ENCODE measurements at places on chromosomes 1 and 21. TPM values are rescaled to one million over a fixed set of nuclear protein-coding genes. Genes with fewer than 3 reads are reported as not detected.

SAMD13 gene
- not detected for total RNA-seq

HRNR gene
- total RNA-seq, result not detected

CLIC6 gene
- 0.17 TPM for total RNA-seq

CR2 gene
- not detected for total RNA-seq

TEX38 gene
- not detected for total RNA-seq

GNAT2 gene
- not detected for total RNA-seq

ZNF683 gene
- total RNA-seq, result not detected

KCNK2 gene
- not detected for total RNA-seq

KCNJ15 gene
- not detected for total RNA-seq

AMY1B gene
- total RNA-seq, result not detected

ATP6V1G3 gene
- not detected for total RNA-seq

ITSN1 gene
- total RNA-seq, result 89.1 TPM

DNA sequence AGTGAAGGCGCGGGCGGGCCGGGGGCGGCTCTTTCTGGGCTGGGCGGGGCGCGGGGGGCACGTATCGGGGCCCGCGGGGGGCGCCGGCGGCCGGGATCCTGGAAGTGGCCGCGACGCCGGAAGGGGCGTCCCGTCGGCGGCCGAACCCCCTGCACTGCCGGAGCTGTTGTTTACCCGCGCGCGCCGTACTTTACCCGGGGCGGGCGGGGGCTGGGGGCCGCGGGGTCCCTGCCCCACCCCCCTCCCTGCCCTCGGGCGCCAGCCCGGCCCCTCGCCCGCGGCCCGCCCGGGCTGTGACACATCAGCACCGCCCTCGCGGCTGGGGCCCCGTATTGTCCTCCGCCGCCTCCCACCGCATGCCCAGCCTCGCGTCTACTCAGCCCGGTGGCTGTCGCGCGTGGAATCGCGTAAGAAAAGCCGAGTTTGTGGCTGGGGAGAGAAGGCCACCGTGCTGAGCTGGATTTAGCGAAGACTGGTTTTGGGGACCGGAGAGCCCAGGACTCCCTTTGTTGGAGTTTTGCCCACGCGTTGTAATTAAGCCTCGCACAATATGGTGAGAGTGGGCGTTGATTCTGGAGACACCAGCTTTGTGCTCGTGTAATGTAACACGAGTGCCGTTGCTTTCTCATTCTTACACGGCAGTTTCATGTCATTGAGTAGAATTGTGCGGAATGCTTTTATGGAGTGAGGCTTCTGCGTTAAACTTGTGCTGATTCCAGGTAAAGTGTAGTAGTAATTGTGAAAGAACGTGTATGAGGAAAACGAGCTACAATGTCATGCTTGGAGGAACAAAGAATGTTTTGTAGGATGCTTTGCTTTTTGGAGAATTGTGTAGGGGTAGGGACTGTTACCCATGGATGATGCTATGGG lies 559 bp downstream of the BACH1 start:
- DNase-seq, result peak; percentile 69

DNA sequence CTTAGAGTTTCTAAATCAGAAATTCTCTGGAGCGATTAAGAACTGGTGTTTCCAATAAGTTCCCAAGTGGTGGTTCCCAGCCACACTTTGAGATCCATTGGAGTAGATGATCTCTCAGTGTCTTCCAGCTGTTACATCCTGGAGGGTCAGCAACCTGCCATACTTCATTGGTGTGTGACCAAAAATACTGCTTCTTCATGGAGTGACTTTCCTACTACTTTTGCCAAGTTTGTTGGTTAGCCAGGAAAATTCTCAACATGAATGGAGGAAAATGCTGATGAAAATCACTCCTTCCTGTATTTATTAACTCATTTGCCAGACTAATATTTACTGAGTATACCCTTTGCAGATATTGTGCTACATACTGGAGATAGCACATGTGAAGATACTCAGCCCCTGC lies 186.1 kb downstream of the FGGY start:
- DNase-seq, result no peak

DNA sequence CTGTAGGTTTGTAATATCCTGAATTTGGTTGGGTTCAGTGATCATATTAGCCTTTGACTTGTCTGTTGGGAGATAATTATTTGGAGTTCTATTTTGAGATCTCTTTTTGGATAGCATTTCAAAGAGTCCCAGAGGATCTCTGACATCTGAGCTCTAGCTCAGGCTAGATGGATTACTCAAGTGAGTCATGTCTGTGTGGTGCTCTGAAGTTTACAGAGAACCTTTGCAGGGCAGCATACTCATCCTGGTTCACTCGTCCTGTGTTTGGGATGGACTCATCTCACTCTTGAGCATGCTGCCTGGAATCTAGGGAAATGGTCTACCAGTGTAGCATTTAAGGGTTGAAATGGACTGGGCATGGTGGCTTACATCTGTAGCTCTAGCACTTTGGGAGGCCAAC lies 29.4 kb upstream of the BMP8A start:
- DNase-seq, result no peak

GRCh38 chr1:185215911-185216310 lies 58.9 kb downstream of the SWT1 start:
- no peak for DNase-seq

- DNase-seq, result no peak
Observed at GRCh38 chr1:247077213-247077612, 1.4 kb downstream of the ZNF670 start.

- DNase-seq, result no peak
Observed at GRCh38 chr1:12555411-12556367, 62.3 kb downstream of the DHRS3 start.

DNA sequence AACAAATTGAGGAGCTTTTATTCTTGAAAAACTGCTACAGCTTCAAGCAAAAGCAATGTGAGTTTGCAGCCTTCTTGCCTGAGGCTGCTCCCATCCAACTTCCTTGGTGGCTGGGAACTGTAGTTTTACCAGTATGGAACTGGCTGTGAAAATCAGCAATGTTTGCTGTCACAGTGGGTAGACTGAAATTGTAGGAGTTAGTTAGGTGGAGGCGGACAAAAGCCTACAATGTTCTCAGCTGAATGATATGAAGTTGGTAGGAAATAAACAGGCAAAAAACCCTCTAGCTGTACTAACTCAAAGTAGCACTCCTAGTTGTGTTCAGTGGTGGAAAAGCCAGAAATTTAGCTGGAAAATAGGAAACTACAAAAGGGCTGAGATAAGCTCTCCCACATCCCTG lies 18.5 kb downstream of the HAX1 start:
- DNase-seq, result no peak

DNA sequence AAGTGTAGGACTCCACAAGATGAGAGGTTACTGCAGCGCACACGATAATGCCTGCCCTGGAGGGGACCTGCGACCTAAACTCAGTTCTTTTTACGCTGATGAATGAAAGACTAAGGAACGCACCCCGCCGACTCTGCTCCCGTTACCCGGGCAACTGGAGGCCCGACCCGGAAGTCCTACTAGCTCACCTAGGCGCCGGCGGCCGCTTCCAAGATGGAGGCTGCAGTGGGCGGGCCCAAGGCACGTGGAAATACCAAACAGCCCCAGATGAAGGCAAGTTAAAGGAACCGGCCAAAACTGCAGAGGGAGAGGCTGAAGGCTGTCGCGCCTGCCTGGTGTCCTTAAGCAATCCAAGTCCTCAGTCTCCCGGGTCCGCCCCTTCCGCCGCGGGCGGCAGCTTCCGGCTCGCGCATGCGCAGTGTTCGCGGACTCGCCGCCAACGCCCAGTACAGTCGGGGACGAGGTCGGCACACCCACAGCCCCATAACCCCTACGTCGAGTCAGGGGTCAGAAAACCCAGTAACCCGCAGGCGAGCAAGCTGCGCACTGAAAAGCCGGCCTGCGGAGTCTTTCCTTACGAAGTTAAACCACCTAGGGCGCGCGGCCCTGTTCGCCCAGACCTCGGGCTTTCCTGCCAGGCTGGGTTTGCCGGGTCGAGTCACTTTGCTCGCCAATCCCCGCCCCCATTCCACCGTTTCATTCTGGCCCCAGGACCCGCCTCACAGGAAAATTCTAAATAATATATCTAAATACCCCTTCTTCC lies at the start of gene SETD4:
TSS of gene SETD4 (minus strand) at position 368 of the 763 bp plus-strand sequence. CDS start 1,638 bp downstream, outside the sequence.
- peak; percentile 93 for DNase-seq

DNA sequence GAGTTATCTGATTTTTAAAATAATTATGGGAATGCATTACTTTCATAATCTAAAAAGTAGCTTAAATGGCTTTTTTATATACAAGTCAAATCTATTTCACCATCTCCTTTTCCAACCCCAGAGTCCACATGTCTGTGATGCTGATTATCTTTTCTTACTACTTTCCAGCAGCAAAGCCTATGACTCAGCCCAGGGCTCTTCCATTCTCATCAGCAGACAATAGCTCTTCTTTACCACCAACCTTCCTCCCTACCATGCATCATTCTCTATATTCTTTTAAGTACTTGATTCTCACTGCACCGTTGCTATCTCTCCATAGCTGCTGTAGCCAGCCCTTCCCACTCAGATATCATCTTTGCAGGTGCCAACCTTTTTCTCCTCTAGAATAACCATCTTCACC lies 61.3 kb downstream of the OVGP1 start:
- no peak for DNase-seq

DNA sequence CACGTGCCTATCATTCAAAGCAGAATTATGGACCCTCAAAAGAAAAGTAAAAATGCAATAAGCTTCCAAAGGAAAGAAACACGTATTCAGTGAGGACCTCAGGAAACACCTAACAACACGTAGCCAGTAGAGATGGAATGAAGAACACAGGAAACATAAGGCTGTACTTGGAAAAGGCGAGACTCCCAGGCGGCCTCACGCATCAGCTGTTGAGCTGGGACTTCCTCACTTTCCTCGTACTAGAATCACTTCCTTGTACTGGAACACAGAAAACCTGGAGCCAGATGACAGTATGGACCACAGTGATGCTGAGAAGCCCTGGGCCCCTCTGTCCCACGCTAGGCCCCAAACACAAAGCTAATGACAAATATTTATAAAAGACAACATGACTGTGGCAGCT lies 94.4 kb upstream of the BACE2 start:
- no peak for DNase-seq

GRCh38 chr1:234515411-234515810 lies 36.4 kb upstream of the TARBP1 start:
- DNase-seq, result no peak

DNA sequence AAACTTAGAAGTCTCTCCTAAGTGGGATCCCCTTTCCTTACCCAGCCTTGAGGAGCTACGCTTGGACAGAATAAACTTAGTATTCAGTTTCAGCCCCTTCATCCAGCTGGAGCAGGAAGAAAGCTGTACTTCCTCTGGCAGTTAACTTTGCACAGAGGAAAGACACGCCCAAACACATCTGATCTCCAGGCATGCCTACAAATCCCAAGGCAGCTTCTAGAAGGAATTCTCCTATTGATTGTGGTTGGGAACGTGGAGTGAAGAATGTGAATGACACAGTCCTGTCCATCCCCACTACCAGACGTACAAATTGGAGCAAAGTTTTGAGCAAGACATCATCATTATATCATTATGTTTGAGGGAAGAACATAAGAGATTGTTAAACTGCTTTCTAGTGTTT lies 6.6 kb upstream of the AK4 start:
- no peak for DNase-seq

DNA sequence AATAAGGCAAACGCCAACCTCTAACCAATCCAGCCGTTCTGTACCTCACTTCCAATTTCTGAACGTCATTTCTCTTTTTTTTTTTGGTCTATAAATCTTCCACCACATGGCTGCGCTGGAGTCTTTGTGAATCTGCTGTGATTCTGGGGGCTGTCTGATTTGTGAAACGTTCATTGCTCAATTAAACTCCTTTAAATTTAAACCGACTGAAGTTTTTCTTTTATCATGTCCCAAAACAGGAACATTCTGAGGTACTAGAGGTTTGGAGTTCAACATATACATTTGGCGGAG lies 65.5 kb upstream of the BACH1 start:
- no peak for DNase-seq

DNA sequence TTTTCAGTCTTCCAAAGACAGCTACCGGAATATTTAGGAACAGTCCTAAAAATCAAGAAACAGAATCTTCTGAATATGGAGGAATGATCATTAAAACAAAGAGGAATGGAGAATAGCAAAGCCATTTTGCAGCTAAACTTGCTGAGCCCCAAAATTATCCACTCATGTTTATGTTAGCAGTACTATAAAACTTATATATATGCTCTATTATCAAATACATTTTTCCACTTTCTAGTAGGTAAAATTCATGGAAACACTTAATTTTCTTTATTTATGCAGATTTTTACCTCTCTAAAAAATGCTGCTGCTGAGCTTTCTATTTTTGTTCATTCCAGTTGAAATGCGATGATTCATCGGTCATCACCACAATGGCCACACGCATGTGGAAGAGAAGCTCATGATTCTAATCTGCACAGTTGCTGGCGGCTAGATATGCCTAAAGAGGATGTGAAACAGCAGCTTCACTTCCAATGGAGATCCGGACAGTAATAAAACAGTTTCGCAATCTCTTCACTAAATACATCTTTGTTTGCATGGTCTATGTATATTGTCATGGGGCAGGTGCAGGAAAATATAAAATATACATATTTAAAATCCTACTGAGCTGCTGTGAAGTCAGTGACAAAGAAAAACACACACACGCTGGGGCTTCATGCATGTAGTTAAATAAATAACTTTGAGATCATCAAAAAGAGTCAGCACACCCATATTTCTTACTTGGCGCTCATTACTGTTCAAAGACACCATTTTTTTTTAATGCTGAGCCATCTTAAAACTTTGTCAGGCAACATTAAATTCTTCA lies 292.2 kb downstream of the SMYD3 start:
- DNase-seq, result no peak

- DNase-seq, result no peak
Observed at GRCh38 chr1:58904299-58905125, 120.7 kb upstream of the JUN start.

DNA sequence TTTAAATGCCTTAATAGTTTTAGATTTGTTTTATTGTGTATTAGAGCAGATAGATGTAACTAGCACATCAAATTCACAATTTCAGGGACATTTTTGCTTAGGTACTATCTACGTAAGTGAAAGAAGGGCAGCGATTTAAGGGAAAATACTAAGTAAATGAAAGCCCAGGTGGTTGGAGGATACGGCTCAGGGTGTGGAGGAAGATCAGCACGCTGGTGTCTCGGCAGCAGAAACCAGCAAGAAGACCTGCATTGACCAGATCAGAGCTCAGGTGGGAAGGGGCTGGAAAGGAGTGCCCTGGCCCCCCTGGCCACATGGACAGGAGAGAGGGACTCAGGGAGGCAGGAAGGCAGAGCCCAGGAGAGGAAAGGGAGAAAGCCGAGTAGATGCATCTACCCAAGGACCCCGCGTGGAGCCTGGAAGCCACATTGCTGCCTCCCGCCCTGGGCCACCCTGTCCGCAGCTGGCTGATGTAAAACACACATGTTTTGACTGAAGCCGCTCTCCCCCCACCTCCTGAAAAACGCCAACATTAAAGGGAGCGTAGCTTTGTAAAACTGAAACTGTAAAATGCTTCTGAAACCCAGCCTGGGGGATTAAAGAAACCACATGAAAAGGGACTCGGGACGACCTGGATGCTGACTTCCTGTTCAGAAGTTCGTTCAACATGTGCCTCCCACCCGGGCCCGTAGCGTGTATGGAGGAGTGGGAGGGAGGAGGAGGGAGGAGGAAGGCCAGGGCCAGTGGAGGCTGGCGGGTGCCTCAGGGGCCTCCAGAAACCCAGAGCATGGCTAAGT lies 72.6 kb upstream of the TARDBP start:
- no peak for DNase-seq

GRCh38 chr1:29196863-29197589 lies 15.3 kb upstream of the SRSF4 start:
- DNase-seq, result no peak

GRCh38 chr1:75708910-75709309 lies 15.6 kb upstream of the ACADM start:
- DNase-seq, result no peak

Data from glutamatergic neuron (in vitro differentiated cells).